Femur (tissue), 1 donor: ENCODE measurements at places on chromosomes 4 and X.

GRCh38 chr4:20735931-20736330 is 35.7 kb downstream of the PACRGL start:
- DNase-seq: no peak

- no peak for DNase-seq
Observed at GRCh38 chrX:132470831-132471230, 18.0 kb downstream of the MBNL3 start.

- no peak for DNase-seq
Observed at GRCh38 chrX:101230636-101231035, 11.1 kb downstream of the DRP2 start.

DNA sequence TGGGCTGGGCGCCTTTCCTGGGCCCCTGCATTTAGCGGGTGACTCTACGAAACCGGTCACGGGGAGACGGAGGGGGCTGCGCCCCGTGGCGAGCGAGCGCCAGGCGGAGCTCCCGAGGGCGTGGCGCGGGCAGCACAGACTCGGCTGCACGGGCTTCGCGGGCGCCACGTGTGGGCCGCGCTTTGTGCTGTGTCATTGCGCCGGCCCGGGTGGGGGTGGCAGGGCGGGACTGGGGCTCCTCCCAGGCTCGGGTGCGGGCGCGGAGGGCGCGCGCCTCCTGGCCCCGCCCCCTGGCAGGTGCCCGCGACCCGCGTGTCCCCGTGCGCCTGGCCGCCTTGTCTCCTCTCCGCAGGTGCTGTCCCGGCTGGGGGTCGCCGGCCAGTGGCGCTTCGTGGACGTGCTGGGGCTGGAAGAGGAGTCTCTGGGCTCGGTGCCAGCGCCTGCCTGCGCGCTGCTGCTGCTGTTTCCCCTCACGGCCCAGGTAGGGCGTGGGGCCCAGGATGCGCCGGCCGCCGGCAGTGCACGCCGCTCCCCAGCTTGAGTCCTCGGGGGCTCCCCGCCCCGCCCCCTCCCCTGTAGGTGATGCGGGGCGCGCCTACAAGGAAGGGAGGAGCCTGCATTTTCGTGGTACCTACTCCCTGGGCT is 651 bp downstream of the UCHL1 start:
- peak; percentile 70 for DNase-seq

DNA sequence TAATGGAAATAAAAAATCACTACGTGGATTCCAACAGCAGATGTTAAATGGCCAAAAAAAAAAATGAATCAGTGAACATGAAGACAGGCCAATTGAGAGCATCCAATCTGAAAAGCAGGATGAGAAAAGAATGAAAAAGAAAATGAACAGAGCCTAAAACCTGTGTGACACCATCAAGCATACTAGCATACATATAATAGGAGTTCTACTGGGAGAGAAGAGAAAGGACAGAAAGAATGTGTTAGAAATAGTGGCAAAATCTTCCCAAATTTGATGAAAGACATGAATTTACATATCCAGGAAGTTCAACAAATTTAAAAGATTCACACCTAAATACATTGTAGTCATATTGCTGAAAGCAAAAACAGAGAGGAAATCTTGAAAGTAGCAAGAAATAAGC is 76.4 kb downstream of the CCDC160 start:
- no peak for DNase-seq

DNA sequence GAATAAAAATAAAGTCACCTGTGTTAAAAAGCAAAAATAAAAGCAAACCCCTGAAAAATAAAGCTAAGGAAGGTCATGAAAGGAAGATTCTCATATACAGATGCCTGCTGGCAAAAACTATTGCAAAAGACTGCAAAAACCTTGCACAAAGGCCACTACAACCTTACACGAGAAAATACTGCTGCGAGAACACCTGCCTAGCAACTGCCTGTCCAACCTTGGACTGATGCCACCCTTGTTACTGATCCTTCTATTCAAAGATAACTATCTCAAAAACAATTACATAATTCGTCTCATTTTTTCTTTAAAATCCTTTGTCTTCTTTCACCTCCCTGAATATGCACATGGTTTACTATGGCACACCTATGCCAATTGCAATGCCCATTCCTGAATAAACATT is 49.6 kb downstream of the SLC2A9 start:
- no peak for DNase-seq

- DNase-seq: no peak
Observed at GRCh38 chrX:54076903-54077302, 32.6 kb upstream of the PHF8 start.

- no peak for DNase-seq
Observed at GRCh38 chr4:69773484-69773883, 13.1 kb upstream of the SULT1B1 start.

GRCh38 chrX:63475200-63475599 is 124.1 kb upstream of the SPIN4 start:
- DNase-seq: no peak

GRCh38 chr4:172813359-172813923 is 355.2 kb upstream of the GALNT7 start:
- DNase-seq: no peak

GRCh38 chr4:87633243-87633642 is 16.8 kb upstream of the DMP1 start:
- peak; percentile 32 for DNase-seq

GRCh38 chr4:56128213-56128612 is 179.5 kb downstream of the CEP135 start:
- DNase-seq: no peak

DNA sequence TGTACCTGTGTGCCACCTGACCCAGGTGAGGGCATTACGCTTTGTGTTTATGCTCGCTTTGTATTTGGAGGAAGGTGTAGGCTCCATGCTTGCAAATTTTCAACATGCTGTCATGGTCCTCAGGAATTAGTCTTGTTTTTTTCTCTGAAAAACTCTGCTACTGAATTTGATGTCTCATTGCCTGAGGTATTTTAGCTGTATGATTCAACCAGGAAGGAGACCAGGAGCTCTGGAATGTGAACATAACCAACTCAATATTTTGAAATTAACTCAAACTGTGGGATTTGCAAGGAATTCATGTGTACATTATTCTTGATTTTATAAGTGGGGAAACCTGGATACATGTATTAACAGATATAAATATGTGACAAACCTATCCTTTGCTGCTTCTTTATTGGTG is 134.1 kb downstream of the SLC4A4 start:
- no peak for DNase-seq

DNA sequence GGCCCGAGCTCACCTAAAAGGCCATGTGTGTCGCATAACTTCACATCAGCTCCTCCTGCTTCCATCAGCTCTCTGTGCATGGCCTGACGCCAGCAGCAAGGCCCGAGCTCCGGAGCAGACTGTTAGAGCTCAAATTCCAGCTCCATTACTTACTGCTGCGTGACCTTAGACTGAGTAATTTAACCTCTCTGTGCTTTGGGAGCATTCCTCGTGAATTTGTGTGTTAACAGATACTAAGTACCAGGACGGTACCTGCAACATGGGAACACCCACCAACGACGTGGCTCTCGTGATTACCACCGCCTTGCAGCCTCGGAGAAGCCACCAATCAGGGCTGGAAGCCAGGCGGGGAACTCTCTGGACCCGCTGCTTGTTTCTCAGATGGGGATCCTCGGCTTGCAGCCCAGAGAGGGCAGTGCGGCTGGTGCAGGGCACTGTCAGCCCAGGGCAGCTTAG is 12.9 kb downstream of the LETM1 start:
- no peak for DNase-seq

DNA sequence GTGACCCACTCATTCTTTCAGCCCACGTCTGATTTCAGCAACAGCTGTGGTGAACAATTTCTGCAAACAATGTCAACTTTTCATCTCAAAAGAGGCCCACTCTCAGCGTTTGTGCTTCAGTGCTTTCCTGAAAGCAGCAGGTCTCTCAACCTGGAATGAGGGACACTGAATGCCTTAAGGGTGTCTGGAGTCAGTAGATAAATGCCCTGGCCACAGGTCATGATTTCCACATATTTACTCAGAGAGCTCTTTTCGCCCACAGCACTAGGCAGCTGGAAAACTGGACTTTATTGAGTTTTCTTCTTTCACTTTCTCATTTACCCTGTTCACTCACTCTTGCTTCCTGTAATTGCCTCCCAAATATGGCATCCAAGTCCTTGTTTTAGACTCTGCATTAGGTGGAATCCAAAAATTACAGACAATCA is 52.8 kb downstream of the NPFFR2 start:
- DNase-seq: no peak

DNA sequence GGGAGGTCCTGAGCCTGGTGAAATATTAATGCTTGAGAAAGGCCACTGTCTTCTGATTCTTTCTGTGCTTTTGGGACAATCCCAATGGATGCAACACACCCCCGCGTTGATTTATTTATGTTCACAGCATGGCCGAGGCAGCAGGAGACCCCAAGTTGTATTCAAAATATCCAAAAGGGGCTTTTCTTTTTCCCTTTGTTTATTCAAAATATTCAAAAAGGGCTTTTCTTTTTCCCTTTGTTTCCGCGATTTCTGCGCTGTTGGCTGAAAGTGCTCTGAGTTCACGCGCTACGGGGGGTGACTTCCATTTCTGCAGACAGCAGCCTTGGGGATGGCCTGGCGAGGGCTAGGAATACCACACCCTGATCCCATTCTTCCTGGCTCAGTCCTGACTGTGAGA is 59.5 kb upstream of the PPP2R3B start:
- no peak for DNase-seq

DNA sequence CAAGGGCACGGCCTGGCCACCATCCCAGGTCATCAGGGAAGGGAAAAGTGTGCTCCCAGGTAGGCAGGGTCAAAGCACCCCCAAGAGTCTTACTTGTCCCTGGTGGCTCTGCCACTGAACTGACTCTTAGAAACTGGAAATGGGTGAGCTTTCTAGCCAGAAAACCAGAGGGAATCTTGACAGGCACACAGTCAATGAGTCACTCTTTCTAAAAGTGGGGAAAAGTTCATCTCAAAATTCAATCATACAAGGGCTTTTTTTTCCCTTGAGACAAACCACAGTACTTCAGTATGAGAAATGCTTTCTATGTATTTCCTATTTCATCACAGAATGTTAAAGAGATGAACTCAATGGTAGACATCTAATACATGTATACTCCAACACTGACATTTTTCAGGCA is 12.5 kb downstream of the HPF1 start:
- no peak for DNase-seq

DNA sequence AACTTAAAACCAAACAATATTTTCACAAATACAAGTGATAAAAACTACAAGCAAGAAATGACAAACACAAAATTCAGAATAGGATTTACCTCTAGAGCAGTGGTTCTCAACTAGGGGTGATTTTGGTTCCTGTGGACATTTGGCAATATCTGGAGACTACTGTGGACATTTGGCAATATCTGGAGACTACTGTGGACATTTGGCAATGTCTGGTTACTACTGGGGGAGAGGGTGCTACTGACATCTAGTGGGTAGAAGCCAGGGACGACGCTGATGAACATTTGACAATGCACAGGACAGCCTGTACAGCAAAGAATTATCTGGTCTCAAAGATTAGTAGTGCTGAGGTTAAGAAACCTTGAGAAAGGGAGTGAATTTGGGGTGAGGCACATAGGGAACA is 169.8 kb downstream of the CLCN4 start:
- DNase-seq: no peak

- no peak for DNase-seq
Observed at GRCh38 chrX:40074959-40075332, 22.8 kb downstream of the BCOR start.

DNA sequence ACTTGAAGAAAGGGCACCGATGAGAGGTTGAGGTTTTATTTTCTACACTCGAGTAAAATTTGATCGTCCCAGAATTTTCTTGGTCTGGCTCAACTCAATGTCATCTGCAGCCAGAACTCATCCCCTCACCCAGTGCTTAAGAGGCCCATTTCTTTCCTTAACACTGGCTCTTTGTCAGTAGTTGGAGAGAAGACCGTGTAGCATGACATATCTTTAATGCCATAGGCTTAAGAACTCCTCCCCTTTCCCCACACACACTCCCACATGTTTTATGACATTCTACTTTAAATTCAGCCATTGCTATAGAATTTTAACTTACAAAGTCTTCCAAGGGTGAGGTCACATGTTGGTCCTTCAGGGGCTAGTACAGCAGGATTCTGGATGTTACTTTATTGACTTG is 44.2 kb upstream of the ZNF827 start:
- no peak for DNase-seq

DNA sequence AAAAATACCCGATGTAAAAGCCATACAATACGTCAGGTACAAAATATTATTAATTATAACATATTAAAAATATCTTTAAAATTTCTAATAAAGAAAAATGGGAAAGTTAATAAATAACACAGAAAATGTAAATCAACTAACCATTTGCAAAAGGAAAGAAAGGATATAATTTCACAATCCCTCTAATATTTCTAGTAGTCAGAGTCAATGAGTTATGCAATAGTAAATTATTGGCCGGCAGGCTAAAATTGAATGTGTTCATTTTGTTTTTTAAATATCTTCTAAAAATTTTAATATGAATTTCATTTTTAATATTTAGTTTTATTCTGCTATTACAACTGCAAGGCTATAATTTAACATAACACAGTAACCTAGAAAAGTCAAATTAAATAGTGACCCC is 155.7 kb downstream of the FBXW7 start:
- DNase-seq: no peak

GRCh38 chr4:48683784-48684666 is 96.1 kb downstream of the FRYL start:
- no peak for DNase-seq

DNA sequence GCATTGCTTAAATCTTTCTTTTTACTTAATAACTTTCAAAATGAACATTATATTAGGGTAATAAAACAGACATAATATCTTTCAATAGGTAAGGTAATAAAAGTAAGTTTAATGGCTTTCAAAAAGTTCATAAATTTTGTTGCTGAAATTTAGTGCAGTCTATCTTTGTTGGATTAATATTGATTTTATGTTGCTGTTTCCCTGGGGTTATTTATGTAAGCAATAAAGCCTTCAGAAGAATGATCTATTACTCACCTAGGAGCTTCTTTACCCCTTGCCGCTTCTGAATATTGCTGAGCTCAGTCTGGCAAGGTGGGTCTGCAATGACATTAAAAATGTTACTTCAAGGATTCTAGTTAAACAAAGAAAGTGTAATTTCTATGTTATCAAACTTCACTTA is 492.6 kb downstream of the SPOCK3 start:
- no peak for DNase-seq

DNA sequence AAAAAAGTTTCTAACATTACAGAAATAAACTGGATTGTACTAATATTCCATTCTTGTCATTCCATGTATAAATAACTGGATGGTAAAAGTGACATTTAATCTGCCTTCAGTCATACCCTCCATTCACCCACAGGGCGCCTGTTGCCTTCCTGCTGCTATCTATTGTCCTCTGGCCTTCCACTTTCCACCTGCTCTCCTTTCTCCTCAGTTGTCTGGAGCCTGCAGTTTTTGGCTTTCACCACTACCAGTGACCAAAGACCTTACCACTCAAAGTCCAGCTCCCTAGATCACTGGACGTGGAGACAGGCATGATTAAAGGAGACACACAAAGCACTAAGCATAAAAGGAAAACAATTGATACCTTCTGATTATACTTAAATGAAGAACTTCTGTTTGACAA is 46.2 kb upstream of the NHS start:
- DNase-seq: no peak
